Activated CD8-positive, alpha-beta memory T cell treated with anti-CD3 and anti-CD28 coated beads for 24 hours (primary cell): ENCODE measurements at places on chromosomes 4 and X.

DNA sequence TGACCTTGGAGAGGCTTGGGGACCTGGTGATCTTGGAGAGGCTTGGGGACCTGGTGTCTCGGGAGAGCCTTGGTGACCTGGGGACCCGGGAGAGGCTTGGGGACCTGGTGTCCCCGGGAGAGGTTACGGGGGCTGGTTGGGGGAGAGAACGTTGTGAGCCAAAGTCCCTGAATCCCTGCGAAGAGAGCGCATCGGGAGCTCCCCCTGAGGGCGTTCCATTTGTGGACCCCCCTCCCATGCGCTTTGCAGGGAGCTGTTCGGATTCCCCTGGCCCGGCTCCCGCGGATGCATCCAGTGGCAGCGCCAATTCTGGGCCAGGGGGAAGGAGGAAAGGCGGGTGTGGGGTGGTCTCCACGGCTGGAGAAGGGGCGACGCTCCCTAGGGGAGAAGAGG is 13.3 kb downstream of the SHOX start:
- peak; percentile 45 for DNase-seq

DNA sequence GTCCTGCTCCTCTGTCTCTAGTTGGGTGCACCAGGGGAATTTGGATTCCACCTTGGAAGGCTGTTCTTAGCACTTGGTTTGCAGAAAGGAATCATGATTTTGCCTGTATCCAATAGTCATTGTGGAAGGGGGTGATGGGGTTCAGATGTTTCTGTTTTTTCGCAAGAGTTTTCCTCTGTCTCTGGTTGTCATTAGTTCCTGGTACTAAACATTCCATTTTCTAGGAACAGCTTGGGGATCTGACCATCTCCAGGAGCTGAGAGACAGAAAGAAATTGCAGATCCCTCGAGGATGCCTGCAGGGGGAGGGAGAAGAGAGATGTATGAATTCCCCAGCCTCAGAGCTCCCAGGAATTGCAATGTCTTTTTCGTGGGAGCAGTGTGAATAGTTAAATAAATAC is 70.9 kb downstream of the CYTL1 start:
- DNase-seq: no peak

GRCh38 chr4:19592391-19592790 is 659.3 kb upstream of the SLIT2 start:
- no peak for DNase-seq

DNA sequence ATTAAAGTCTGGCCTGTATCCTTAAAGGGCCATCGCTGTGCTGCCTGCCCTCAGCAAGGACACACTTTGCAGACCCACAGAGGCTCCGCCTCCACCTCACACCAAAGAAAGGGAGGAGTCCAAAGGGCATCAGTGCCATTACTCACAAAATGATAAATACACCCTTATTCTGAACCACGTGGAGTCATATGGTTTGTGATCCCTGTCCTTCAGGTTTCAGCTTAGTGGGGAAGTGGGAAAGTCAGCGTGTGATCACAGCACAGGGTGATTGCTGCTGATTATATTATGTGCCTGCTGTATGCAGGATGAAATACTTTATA is 35.9 kb upstream of the MSANTD1 start:
- no peak for DNase-seq

DNA sequence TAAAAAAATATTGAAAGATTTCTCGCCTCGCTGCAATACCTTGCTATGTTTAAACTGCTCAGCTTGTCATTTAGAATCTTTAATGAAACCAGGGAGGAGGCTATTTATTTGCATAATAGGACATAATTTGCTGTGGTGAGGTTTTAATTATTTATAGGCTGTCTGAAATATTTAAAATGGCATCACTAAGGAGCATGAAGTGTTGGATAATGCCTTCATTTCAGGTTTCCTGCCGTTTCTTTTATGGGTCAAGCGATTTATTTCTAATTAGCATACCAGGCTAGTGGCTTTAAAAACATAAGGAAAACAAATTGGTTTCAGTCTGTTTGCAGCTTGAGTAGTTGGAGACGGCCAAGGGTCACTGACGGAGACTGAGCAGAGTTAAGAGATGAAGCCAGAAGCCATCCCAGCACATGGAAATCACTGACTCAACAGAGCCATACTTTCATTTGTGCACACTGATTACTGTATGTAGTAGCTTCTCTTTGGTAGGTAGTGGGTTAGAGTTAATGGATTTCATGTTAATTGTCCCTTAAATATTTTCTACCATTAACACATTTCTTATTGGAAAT is 1962.4 kb upstream of the TENM3 start:
- no peak for DNase-seq

DNA sequence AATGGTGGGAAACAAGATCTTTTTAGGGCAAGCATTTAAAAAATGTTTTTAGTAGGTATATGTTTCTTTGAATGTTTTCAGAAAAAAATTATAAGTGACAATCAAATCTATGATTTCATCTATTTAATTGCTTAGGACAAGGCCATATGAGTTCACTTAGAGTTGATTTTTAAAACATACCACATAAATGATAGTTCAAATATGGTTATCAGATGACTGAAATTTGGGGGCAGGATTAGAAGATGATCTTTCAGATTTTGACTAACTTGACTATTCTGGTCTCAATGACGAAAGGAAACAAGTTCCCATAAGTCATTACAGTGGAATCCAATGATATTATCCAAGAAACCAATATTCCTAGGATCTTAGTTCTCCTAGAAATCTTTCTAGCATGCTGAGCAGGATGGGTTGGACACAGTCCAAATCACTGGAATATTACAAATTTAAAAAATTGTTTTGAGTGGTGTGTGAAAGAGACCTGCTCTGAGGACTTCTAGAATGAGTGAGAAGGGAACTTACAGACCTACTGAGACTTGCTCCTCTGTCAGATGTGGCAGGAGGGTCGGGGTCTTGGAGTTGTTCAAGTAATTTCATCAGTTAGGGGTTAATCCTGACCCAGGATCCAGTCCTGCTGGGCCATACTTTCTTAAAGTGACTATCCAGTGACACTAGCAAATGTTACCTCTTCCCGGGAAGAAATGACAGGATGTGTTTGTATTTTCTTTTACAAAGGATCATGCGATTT is 20.0 kb downstream of the RHOH start:
- DNase-seq: no peak

- DNase-seq: no peak
These were observed 92.6 kb downstream of the NXF2 start for GRCh38 chrX:102339312-102340298.

DNA sequence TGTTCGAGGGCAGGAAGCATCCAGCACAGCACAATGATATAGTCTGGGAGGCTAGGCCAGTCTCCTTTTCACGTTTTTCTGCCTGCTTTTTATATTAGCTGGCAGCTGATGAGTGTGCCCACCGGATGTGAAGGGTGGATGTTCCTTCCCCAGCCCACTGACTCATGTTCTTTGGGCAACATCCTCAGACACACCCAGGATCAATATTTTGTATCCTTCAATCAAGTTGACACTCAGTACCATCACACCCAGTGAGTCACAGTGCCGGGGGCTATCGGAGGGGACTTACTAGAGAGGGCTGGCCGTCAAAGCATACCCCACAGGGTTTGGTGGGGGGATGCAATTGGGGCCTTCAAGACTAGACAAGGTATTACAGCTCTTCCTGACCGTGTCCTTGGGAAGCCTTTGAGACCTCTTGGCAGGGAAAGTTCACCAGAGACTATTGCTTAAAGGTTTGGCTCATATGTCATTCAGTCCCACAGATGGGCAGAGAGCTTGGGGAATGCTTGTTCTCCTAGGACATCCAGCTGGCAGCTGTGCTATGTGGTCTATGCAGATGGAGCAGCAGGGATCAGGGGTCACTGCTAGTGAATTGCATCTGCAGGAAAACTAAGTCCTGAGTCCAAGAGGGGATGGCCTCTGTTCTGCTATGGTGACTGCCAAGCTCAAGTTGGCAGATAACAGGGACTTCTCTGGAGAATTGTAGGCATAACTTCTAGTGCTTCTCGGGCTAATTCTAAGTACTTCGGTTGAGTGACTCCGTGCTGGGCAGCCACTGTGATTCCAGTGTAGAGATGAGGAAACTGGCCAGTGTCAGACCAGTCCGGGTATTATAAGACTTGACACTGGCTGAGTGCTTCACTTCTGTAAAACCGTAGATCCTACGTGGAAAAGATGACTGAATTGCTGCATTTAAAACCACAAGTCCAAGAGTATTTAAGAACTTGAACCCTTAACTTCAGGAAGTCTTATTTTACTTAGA is 12.9 kb upstream of the WDR1 start:
- DNase-seq: no peak
